ENCODE measurements at places on chromosomes 1 and 21.

- peak; percentile 69 for DNase-seq
Observed at GRCh38 chr1:94876362-94876761, 50.5 kb downstream of the CNN3 start.

- no peak for DNase-seq
Observed at GRCh38 chr1:237070519-237070918, 28.5 kb downstream of the RYR2 start.

DNA sequence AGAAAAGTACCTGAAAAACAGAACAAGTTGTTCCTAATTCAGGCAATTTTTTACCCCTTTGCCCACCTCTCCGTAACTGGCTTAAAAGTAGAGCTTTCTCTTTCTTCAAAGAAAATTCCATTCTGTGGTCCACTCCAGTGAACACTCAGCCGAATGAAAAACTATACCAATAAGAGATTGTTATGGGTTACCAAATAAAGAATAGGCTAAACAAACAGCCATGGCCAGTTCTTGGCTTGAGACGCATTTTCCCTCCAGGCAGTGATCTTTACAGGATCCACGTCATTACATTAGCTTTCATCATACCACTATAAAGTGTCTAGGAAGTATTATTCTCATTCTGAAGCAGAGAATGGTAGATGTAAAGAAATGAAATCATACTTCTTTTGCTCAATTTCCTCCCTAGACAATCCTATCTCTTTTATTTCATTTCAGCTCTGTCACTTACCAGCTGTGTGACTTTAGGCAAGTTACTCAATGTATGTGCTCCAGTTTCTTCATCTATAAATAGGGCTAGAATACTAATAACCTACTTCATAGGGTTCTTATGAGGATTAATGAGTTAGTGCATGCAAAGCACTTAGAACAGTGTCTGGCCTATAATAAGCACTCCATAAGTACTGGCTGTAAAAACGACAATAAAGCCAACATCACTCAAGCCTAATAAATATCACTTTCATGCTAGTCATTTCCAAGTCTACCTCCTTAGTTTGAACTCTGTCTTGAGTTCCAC, 26.5 kb upstream of the TRIM45 start:
- peak; percentile 57 for DNase-seq

DNA sequence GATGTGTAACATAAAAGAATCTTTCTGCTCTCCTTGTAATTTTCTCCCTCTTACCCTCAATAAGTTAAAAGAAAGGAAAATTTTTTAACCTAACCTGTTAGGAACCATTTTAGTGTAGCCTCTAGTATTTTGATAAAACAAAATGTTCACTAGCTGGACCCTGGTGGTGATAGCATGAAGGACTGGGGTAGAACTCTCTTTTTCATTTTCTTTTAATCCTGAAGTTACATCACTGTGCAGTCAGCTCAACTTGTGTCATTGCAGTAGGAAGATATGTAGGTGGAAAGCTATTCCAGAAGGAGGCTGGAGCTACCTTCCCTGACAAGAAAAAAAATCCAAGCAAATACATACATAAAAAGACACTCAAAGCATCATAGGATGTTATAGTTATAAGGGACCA, 39.3 kb downstream of the NFIA start:
- no peak for DNase-seq

DNA sequence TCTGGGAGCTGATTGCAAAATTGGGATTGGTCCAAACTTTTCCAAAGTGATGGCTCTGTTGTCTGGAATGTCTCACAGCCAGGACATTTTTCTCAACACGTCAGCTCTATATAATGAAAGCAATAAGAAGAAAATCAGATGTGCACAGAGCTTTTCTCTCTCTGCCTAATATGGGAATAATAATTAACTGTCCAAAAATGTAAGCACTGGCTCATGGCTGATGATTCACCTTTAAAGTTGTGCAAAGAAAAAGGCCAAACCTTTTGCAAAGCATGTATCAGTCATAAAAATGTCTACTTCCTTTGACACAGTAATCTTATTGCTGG, 30.4 kb downstream of the ZNF281 start:
- peak; percentile 18 for DNase-seq

DNA sequence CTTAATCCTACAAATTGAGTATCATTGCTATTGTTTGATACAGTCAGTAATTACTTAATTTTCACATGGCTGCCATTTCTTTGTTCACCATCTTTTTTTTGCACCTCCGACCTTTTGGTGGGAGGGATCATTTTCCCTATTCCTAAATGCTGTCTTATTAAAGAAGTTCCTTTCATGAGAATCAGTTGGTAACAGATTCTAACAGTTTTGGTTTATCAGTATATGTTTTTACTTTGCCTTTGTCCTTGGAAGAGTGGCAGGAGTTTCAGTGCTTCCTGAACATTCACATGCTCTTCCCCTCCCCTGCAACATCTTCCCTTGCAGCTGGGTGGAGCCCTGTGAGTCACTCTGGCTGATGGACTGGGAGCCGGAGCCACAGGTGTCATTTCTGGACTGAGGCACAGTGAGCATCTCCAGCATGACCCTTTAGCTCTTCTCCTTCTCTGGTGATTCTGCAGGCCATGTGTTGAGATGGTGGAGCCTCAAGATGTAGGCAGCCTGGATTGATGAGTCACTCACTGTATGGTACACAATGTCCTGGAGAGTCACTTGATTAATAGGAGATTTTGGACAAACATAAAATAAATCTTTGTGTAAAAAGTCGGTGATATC, 217.7 kb downstream of the URB2 start:
- no peak for DNase-seq

- no peak for DNase-seq
Observed at GRCh38 chr1:235450886-235451483, 53.3 kb downstream of the B3GALNT2 start.

DNA sequence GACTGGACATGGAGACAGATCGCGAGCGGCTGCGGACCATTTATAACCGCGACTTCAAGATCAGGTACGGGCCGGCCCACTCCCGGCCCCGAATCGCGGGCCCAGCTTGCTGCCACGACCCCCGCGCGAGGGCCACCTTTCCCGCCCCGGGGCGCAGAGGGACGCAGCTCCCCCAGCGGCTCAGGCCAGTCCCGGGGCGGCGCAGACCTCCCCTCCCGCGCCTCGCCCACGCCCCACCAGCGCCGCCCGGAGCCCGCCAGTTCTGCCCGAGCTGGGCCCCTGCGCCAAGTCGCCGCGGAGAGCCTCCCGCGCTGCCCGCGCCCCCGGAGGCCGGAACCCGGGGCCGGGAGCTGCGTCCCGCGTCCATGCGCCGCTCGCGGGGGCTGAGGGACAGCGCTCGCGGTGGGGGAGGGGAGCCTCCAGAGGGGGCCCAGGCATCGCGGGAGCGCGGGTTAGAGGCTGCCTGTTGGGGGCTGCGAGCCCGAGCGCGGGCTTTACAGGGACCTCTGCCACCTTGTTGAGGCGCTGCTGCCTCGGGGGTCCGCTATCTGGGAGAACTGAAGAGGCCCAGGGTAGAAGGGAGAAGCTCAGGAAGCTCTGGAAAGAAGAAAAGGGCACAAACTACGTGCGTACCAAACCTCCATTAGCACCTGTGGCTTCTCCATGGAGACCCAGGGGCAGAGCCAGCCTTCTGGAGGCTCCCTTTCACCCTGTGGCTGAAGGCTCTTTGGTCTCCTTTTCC, 698 bp downstream of the MOV10 start:
- no peak for DNase-seq

DNA sequence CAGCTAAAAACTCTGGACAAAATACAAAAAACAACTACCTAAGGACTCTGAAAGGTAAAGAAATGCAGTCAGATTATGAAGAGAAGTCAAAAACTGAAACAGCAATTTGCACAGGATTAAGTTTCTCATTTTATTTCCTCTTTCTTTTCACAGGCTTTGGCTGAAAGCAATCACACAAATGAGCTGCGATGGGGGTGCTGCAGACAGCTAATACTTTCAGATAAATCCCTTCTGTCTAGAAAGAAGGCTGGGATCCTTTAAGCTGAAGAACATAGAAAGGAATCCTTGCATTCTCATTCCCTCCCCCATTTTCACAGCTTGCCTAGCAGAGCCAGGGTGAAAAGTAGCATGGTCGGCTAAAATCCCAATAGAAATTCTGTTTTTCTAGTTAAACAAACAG, 32.0 kb upstream of the PRDX6 start:
- no peak for DNase-seq

GRCh38 chr21:34611528-34611927, 3.4 kb downstream of the RCAN1 start:
- DNase-seq, result no peak

- DNase-seq, result no peak
Observed at GRCh38 chr1:234000557-234001041, 96.1 kb downstream of the SLC35F3 start.
